ENCODE measurements at places on chromosomes 7 and 10.

DNA sequence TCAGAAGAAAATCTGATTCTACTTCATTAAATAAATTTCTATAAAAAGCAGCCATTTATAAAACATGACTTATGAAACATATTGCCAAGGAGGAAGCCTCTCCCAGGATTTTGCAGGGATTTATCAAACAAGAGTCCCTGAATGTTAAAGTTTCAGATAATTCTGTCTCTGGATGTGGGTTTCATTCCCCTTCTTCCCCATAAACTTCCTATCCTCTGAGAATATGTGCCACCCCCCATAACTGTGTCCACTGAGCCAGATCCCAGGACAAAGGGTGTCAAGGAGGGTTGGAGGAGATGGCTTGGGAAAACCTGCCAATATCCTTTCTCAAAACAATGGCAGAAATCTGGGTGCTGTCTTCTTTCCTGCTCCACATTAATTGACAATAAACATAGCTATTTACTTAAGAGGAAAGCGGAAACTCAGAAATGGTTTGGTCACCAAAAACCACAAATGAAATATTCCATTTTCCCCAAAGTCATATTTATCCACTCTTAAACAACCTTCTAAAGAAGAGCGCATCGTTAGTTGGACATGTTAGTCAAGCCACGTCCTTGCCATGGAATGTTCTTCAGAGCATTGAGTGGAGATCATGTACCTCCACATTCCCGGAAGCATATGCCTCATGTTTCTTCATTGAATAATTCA, 54.3 kb upstream of the AKR1E2 start:
- no peak for DNase-seq

- DNase-seq: no peak
These were observed 63.8 kb downstream of the FAM241B start for GRCh38 chr10:69693886-69694285.

GRCh38 chr7:48355346-48355745, 184.1 kb downstream of the ABCA13 start:
- DNase-seq: no peak

DNA sequence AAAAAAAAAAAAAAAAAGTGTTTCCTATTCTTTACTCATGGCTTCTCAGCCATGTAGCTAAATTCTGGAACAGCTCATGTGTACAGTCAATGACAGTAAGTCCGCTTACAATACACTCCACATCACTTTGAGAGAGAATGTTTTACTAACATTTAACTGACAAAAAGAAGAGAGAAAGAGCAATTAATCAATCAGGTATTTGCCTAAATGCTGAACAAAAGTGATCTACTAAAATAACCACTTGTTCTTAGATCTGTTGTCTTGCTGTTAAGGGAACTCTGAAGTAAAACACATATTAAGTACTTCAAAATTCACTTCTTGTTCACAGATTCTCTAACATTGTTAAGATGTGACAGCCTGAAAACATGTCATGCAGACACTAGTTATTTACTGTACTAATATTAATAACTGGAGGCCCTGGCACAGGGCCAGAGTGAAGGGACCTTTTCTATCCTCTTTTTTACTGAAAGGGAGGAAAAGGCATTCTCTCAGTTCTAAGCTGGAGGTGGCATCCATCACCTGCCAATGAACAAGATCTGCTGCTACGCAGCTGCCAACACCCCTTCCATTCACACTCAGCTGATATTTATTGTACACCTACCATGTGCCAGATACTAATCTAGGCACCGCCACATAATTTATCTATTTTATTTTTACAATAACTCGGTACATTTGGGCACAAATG, 72.6 kb downstream of the AHR start:
- DNase-seq: peak; percentile 12

- DNase-seq: no peak
These were observed 381.1 kb upstream of the SEMA3D start for GRCh38 chr7:85567983-85568382.

DNA sequence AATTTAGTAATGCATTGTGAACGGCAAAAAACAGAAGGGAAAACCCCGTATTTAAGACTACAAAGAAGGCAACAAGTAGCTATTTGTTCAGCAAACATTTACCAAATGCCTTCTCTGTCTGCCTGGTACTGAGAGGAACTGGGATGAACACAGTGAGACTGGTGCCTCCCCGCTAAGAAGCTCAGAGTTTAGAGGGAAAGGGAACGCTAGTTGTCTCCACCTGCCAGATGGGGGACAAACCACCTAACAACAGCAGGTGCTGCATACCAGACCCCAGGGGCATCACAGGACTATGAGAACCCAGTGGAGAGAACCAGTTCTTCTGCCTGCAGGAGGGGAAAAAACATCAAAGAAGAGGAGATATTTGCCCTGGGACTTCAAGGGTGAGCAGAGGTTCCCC, 147.1 kb downstream of the SLC25A13 start:
- no peak for DNase-seq
